Breast epithelium (tissue), 4 donors: ENCODE measurements at places on chromosomes 4 and X. TPM values are rescaled to one million over a fixed set of nuclear protein-coding genes. Genes with fewer than 3 reads are reported as not detected.

DNA sequence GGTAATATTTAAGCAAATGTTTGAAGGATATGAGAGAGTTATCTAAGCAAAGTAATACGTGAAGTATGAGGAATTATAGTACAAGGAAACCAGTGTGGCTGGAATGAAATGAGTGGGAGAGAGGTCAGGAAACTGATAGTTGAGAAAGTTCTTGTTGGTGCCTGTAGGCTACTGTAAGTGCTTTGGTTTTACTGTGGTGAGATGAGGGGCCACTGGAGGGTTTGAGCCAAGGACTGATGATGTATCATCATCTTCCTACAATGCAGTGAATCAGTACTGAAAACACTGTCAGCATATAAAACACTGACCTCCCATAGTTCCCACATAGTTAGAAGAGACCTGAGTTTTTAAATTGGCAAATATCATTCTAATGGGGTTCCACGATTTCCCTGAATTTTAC is 367.5 kb upstream of the CTSO start:
- no peak for DNase-seq

DNA sequence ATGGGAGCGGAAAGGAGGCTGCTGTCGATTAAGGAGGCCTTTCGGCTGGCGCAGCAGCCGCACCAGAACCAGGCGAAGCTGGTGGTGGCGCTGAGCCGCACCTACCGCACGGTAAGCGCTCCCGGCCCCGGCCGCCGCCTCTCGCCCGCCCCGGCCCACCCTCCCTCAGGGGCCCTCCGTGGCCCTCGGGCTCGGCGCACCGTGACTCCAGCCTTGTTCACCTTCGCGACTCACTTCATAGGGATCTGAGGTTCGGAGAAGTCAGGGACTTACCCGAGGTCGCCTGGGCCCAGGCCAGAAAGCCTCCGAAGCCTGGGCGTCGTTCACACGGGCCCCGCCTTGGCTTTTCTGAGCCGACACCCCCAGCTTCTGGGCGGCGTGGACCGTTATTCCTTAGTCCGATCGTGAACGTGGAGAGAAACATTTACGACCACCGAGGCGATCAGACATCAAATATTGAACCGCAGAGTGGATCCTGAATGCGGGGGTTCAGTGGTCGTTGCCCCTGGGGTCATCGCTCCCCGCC is 362 bp downstream of the NCAPG start:
- no peak for DNase-seq

- DNase-seq = no peak
Observed at GRCh38 chr4:1261107-1261928, 12.4 kb upstream of the CTBP1 start.

GRCh38 chr4:110309675-110310074 is 111.3 kb upstream of the ELOVL6 start:
- DNase-seq = no peak

TMSB15C gene
- 4.1 TPM for total RNA-seq

TMEM35A gene
- total RNA-seq = 0.33 TPM

PNMA6A gene
- total RNA-seq = 1.8 TPM
